ENCODE measurements at places on chromosomes 6 and 20. TPM values are rescaled to one million over a fixed set of nuclear protein-coding genes. Genes with fewer than 3 reads are reported as not detected.

Gene TNNC2
- total RNA-seq = 2.1 TPM

- no peaks in the 10 kb centered on the region for H3K27me3 ChIP-seq
- no peak overlapping the region for H3K4me3 ChIP-seq
- peaks cover 49% of the 10 kb centered on the region for H3K4me1 ChIP-seq
Measured at GRCh38 chr20:57449398-57450354, 58.5 kb downstream of the RBM38 start.

- H3K27ac ChIP-seq = no peak overlapping the region
- H3K4me3 ChIP-seq = no peak overlapping the region
- no peaks in the 10 kb centered on the region for H3K27me3 ChIP-seq
- no peaks in the 10 kb centered on the region for H3K36me3 ChIP-seq
Measured at GRCh38 chr6:131976545-131977061, 25.4 kb upstream of the CCN2 start.

DNA sequence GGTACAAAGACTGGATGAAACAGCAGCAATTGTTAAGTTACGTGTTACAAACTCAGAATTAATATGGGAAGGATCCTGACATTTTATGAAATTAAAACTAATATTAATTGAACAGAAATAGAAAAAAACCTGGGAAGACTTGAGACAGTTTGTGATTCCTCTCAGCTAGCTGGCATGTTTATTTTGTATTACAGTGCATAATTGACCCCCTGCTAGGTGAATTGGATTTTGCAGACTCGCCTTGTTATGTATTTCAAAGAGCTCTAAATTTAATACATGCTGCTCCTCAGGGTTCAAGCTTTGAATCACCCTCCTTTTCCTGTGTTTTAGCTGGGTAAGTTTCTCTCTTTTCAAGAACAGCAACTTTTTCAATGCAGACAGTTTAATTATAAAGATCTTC lies 339.4 kb downstream of the PLCB1 start:
- H3K36me3 ChIP-seq = no peaks in the 10 kb centered on the region
- H3K27ac ChIP-seq = no peak overlapping the region
- DNase-seq = no peak
- H3K4me1 ChIP-seq = peaks cover 13% of the 10 kb centered on the region
- H3K4me3 ChIP-seq = no peak overlapping the region

DNA sequence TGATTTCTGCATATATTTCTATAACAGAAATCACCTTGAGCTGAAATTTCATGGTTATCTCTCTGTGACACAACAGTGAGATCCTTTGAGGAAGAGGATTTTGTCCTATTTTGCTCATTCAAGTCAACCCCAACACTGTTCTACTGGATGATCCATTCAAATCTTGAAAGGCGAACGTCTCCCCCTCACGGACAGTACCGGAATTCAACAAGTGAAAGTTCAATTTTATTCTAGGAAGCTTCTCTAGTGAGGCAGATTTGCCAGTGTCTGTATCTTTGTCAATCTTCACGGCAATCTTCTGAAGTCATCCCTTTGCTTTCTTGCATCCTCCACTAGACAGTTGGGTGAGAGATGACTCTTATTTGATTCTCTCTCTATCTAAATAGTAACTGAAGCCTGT lies 91.7 kb upstream of the PDE7B start:
- H3K4me1 ChIP-seq = no peaks in the 10 kb centered on the region
- no peak overlapping the region for H3K4me3 ChIP-seq
- H3K36me3 ChIP-seq = no peaks in the 10 kb centered on the region
- no peaks in the 10 kb centered on the region for H3K27me3 ChIP-seq
- DNase-seq = no peak

GRCh38 chr6:27138837-27139755 lies 108.4 kb upstream of the PRSS16 start:
- no peak for DNase-seq
- peaks cover 11% of the 10 kb centered on the region for H3K36me3 ChIP-seq
- H3K4me3 ChIP-seq = peak overlapping the region; percentile 61
- H3K27me3 ChIP-seq = no peaks in the 10 kb centered on the region

DNA sequence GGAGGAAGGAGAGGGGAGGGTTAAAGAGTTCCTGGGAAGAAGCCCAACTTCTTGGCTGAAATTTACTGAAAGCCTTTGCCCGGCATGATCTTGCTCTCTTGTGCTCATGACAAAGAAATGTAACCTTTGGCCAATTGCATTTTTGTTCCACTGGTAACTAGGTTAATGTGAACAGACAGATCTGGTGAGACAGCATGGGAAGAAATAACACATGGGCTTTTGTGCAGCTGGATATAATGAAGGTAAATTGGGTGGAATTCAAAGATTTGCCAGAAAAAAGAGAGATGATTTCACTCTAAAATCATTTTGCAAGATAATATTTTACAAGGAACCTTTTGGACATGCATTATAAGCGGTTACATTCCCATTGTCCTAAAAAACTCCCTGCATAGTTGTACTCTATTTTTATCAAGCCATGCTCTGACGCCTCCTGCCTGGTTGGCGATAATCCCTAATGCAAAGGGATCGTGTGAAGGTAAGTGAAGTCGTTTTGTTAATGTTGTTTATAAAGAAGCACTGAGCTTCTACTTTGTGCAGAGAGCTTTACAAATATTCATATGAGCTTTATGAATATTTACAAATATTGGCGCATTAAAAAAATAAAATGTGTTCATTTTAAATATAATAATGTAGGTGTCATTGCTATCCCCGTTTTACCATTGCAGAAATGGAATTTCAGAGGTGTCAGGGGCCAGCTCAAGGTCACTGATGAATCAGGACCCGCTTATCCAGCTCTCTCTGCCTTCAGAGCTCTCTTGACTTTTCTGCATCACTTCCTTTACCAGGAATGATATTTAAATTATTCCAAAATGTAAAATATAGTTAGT lies 161.3 kb upstream of the AGPAT4 start:
- DNase-seq = no peak
- H3K27me3 ChIP-seq = no peaks in the 10 kb centered on the region
- peak overlapping the region; percentile 24 for H3K4me3 ChIP-seq
- no peaks in the 10 kb centered on the region for H3K36me3 ChIP-seq
- peak overlapping the region; percentile 78 for H3K27ac ChIP-seq
- peaks cover 42% of the 10 kb centered on the region for H3K4me1 ChIP-seq

DNA sequence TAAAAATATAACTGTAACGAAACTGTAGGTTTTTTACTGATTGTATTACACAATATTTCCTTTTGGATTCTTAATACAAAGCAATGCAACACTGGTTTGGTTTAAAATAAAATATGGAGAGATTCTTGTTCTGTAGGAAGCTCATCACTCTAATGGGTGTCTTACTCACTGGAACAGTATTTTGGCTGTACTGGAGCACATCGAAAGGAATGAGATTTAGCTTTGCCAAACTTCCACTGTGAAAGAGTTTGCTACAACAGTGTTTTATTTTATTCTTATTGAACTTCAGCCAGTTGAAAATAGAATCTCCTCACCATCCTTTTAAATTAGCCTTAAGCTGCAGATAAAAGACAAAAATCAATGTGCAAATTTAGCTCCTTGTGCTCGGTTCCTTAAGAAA lies 230.7 kb upstream of the QKI start:
- no peak overlapping the region for H3K4me3 ChIP-seq
- DNase-seq = no peak
- no peaks in the 10 kb centered on the region for H3K36me3 ChIP-seq
- H3K27ac ChIP-seq = no peak overlapping the region
- no peaks in the 10 kb centered on the region for H3K27me3 ChIP-seq
